Stimulated activated naive CD8-positive, alpha-beta T cell treated with anti-CD3 and anti-CD28 coated beads, Interleukin-15, amount 100 ng/mL, for 72 hours (primary cell): ENCODE measurements at places on chromosomes 5 and 9.

DNA sequence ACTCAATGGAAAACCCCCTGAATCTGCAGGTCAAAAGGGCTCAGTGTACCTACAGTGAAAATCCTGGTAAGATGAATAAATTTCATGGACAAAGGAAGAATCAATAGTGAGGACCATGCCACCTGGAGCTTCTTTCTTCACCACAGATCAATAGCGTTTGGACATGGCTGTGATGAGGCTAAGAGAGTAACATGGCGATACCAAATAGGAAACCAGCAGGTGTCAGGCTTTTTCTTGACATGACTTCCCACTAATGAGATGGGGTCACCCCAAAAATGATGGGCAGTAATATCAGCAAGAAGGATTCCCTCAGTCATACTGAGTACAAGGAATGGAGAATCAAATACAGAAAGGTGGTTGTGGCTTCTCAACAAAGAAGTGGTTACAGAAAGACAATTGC, 208.5 kb upstream of the PLPPR1 start:
- no peak for DNase-seq

GRCh38 chr9:135804581-135805421, 102.5 kb downstream of the CAMSAP1 start:
- DNase-seq: no peak

DNA sequence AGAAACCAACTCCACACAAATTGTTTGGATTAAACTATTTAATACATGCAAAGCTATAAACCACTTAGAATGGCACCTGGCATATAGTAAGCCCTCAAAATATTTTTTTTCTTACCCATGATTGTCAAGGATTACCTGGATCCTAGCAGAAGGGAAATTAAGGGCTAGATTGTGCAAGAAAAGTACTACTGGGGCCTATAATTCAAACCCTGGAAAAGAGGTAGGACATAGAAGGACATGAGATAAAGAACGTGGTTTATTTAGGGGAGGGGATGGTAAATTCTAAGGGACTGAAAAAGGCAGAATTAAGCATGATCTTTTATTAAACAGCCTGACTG, 14.9 kb upstream of the ARL15 start:
- DNase-seq: no peak

DNA sequence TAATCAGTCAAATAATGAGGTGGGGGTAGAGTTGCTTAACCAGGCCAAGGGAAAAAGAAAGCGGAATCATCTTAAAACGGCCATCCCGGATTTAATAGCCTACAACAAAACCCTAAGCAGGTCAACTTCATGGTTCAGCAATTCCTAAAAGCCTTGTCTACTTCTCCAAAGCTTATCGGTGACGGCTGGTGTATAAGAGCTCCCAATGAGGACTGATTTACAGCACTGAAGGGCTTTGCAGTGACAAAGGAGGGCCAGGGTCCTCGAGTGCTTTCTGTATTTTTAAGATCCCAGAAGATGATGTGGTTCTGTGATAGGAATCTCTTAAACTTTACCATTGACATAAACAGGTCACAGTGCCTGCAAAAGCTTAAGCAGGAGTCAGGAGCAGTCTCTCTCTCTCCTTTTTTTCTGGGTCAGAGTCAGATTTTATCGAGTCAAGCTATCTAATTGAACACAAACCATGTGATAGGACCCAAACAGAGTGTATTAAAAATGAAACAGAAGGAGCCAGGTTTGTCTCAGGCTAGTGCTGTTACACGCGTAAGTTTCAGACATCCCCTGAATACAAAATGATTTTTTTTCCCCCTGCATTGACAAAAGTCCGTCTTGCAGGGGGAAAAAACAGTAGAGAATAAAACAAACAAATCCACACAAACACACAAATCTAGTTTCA, 663.6 kb upstream of the ZNF608 start:
- no peak for DNase-seq

GRCh38 chr9:134342746-134343115, 16.5 kb downstream of the RXRA start:
- DNase-seq: no peak

GRCh38 chr5:147939431-147940114, 33.2 kb upstream of the C5orf46 start:
- DNase-seq: no peak

- DNase-seq: no peak
These were observed 20.1 kb downstream of the CLPTM1L start for GRCh38 chr5:1324719-1325190.

- no peak for DNase-seq
These were observed 94.2 kb downstream of the WNK2 start for GRCh38 chr9:93278144-93278543.

DNA sequence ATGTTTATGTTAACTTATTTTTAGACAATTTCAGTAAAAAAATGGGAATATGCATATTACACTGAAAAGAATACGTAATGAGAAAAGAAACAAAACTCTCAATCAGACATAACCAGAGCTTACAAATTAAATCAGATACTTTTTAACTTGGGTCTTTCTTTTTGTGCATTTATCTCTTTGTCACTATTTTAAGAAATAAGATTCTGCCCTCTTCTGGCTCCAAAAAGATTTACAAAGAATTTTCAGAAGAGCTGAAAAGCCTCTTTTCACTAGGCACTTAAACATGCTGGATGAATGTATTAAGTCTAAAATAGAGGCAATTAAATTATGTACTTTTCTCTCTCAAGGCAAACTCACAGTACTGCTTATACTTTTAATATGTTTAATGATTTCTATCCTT, 55.5 kb downstream of the CEP120 start:
- DNase-seq: no peak

DNA sequence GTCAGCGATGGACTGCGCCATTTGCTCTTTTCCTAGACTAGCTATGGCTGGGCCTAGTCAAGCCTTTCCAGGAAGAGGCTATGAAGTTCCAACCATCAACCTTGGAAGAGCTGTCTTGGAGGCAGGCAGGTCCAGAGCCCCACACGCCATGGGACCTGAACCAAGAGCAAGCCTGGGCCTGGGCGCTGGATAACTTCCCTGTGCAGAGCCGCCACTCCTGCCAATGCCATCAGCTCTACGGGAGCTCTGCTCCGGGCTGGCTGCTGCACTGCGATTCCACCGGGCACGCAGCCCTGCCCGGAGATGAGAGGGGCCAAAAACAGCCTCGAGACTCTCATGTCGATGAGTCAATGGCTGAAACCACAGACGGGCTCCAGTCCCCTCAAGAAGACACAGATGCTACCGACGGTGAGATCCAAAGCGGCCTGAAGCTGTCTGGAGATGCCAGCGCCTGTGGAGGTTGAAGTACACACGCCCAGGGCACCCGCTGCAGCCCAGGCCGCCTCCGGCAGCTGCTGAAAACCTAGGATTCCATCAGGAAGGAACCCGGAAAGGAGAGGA, 103.7 kb upstream of the SELENOP start:
- no peak for DNase-seq

- DNase-seq: peak; percentile 51
These were observed 909 bp downstream of the NDFIP1 start for GRCh38 chr5:142109331-142110045.

DNA sequence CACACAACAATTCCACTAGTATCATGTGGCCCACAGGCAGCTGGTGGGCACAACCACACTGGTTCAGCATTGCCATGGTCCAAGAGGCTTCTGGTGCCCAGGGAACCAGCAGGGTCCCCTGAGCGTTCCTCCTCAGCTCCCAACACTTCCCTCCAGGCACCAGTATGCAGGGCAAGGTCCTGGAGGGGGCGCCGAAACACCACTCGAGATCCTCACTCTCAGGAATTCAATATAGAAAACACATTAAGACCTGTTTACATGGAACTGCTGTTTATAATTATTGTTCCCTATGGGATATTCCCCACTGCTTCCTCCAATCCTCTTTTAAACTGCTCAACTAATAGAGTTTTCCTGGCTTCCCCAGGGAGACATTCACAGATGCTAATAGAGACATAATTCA, 91.9 kb upstream of the GABRP start:
- no peak for DNase-seq

- no peak for DNase-seq
These were observed 10.7 kb upstream of the SEC16A start for GRCh38 chr9:136493567-136493971.

DNA sequence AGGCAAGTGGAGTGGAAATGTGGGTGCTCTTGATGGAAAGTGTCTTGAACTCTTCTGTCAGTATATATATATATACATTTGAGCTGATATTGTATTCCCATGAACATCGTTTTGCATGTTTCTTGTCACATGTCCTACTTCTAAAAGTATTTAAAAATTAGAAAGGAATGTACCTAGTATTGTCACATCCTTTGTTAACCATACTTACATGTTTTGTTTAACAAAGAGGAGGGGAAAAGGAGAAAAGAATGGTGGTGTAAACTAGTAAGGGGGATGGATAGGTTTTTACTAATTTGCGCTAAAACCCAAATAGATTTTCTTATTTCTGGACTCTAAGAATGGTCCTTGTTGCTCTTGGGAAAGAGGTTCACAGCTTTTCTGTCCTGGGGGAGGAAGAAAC, 181.7 kb downstream of the GOLPH3 start:
- DNase-seq: no peak

- no peak for DNase-seq
These were observed 181.5 kb downstream of the OLFM1 start for GRCh38 chr9:135268981-135269380.

DNA sequence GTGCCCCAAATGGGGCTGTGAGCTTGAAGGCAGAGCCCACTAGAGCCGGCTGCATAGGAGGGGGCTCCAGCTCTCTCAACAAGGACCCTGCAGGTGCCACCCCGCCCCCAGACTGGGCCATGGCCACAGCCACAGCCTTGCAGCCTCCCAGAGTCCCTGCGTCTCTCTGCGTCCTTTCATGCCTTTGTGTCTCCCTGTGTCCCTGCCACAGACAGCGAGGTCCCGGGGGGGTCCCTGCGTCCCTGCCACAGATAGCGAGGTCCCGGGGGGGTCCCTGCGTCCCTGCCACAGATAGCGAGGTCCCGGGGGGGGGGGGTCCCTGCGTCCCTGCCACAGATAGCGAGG, 6.3 kb downstream of the NOXA1 start:
- no peak for DNase-seq

DNA sequence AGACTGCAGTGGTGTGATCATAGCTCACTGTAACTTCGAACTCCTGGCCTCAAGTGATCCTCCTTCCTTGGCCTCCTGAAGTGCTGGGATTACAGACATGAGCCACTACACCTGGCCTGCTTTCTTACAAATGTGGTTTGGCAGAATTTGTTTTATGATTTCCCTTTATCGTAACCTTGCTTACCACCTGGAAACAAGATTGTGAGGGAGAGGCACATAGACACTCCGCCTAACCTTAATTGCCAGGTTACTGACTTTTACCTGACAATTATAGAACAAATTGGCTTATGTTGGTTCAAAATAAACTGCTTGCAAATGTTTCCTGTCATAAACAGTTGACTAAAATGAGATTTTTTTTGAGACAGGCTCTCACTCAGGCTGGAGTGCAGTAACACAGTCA, 26.8 kb upstream of the HMGCR start:
- no peak for DNase-seq

DNA sequence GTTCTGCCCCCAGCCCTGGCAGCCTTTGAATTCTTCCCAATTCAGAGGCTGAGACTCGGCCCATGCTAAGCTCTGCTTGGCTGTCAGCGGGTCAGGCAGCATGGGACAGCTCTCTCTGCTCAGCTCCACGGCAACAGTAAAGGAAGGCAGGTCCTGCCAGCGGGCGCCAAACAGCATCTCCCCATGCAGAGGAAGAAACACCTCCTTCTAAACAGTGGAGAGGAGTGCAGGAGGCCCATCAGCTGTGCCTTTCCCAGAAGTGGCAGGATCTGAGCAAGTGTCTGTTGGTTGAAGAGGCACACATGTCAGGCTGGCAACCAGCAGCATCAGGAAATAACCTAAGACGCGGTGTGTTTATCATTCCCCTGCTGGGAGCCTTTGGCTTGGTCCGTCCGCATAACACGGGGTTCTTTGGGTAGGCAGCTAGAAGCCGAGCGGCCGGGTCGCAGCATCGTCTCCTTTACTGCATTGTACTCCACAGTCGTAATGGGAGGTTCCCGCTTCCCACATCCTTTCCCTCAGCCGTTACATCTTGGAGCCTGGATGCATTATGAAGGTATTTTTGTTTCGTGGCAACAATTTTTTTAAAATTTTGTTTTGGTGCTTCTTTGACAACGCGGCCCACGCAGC, 42.7 kb upstream of the NCS1 start:
- no peak for DNase-seq

DNA sequence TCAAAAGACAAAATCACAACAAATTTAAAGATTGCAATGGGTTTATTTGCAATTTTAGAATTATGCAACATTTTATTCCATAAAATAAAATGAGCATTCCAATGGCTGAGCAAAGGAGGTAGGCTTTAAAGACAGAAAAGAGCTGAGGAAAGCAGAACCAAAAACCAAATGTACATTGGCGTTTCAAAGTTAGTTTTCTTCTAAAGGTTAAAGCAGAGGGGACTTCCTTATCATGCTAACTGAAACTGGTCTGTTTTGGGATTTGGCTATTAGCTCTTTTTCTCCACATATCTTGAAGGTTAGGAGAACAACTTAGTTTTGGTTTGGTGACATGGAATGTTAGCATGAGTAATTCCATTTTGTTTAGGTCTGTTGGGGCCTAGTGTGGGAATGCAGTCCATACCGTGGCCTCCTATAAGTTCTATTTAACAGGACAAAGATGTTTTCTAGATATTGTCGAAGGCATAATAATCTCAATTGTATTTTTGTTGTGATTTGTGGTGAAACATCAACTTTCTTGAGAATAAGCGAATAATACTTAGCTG, 20.3 kb downstream of the DCP2 start:
- DNase-seq: no peak

DNA sequence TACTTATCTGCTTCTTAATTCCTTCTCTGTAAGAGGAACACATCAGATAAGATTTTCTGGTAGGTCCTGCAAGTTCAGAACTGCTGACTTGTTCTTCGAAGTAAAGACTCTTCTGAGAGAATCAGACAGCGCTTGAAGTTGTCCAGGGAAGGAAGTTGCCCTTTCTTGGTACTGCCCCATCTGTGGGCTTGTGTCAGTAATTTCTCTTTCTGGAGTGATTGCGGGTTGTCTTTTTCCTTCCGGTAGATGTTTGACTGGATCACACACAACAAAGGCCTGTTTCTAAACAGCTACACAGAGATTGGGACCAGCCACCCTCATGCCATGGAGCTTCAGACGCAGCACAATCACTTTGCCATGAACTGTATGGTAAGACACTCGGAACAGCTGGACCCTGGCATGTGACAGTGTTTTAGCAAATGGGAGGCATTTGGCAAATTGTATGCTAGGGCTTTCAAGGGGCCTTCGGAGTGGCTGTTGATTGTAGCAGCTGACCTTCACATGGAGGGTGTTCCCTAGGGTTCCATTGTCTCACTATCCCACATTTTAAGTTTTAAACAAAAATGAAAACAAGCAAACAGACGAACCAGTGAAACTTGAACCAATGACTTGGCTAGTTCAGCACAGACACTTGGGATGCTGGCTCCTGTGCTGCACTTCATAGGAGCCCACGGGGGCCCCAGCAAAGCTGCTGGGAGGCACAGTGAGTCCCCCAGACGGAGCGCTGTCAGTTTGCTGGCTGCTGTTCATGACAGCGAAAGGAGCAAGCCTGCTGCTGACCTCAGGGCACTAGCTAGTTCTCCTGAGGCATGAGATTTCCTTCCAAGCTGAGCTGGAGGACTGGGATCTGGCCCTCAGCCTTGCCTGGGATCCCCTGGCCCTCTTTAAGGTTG, 149.9 kb downstream of the TRIO start:
- DNase-seq: no peak

- no peak for DNase-seq
These were observed 13.7 kb downstream of the SLC9A3 start for GRCh38 chr5:510521-510920.

GRCh38 chr9:122371846-122372245, 1.0 kb downstream of the PTGS1 start:
- no peak for DNase-seq

GRCh38 chr9:68668127-68668526, 36.9 kb upstream of the PIP5K1B start:
- DNase-seq: no peak

GRCh38 chr9:89597711-89598362, 7.0 kb upstream of the GADD45G start:
- DNase-seq: peak; percentile 30
